CD4-positive, alpha-beta memory T cell (primary cell): ENCODE measurements at places on chromosomes 3 and 15.

DNA sequence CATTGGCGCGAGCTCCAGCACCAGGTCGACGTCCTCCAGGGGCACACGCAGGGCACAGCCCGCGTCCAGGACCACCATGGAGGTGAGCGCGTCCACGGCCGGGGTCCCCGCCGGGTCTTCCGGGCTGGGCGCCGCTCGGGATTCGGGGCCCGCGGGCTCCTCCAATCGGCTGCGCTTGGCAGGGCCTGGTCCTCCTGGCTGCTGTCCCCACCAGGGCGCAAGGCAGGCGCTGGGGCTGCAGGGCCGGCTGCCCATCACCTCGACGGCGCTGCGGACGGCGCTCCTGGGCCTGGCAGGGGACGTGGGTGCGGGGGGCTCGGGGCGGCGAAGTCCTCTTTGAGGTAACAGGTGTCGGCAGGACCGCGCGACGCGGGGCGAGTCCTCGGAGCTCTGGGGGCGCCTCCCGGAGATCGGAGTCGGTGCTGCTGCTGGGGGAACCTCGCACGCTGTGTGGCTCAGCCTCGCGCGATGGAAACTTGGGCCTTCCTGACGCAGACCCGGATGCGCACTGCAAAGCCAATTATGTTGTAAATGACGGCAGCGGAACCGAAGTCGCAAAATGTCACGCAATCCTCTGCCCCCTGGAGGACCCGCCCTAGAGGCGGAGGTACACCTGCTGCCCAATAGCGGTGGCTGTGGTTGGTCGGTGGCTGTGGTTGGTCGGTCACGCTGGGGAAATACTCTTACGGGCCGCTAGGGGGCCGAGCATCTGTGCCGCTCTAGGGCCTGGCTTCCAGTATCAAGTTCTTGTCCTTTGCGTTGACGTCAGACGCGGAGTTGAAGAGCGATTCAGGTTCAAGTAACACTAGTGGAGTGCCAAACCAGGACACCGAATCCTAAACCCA lies at the start of gene PRR23C:
TSS of gene PRR23C (minus strand) at position 527 of the 845 bp plus-strand sequence. CDS start at position 255, 272 bp downstream.
- DNase-seq = no peak

- no peak for DNase-seq
Observed at GRCh38 chr3:127578168-127578567, 12.4 kb downstream of the TPRA1 start.

GRCh38 chr3:102400766-102401165 lies 34.0 kb upstream of the ZPLD1 start:
- no peak for DNase-seq

DNA sequence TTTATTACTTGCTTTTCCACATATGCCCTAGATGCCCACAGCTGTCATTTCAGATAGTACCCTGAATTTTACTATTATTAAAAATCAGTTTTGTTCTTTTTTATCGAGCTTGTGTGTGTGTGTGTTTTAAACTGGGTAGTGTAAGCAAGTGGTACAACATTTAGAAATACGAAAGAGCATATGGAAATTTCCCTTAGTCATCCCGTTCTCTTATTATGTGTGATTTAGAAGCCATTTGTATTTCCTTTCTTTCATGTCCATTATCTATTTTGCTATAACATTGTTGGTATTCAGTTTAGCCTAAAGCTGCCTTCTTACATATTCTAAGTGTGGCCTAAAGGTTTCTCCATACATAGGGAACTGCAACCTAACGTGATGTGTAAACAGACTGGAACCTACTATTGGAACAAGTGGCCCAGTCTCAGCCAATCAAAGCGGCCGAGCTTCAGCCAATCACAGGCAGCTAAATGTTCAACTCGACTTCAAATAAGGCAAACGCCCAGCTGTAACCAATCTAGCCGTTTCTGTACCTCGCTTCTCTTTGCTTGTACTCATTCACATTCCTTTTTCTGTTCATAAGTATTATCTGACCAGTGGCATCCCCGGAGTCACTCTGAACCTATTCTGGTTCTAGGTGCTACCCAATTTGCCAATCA lies 14.7 kb upstream of the SYN2 start:
- DNase-seq = no peak

- no peak for DNase-seq
Observed at GRCh38 chr15:83057002-83057401, 10.1 kb downstream of the BTBD1 start.

GRCh38 chr15:71632576-71633195 lies 177.7 kb upstream of the NR2E3 start:
- no peak for DNase-seq

- DNase-seq = no peak
Observed at GRCh38 chr15:66706840-66707239, 4.8 kb downstream of the SMAD6 start.

DNA sequence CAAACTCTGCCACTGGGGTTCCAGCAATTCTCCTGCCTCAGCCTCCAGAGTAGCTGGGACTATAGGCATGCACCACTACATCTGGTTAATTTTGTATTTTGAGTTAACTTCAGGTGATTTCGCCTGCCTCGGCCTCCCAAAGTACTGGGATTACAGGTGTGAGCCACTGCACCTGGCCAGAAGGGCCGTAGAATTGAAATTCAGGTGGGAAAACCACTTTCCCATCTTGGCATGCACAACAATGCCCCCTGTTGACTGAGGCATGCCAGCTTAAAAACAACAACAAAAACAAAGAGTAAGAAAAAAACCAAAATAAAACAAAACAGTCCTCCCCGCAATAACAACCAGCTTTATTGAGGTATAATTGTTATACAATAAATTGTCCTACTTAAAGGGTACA lies 32.6 kb upstream of the RAB11A start:
- no peak for DNase-seq

GRCh38 chr15:60801395-60801794 lies 322.5 kb upstream of the ICE2 start:
- DNase-seq = no peak
